ENCODE measurements at places on chromosomes 6 and 20. TPM values are rescaled to one million over a fixed set of nuclear protein-coding genes. Genes with fewer than 3 reads are reported as not detected.

ATP6V1G2 gene
- 3.3 TPM for total RNA-seq

DNA sequence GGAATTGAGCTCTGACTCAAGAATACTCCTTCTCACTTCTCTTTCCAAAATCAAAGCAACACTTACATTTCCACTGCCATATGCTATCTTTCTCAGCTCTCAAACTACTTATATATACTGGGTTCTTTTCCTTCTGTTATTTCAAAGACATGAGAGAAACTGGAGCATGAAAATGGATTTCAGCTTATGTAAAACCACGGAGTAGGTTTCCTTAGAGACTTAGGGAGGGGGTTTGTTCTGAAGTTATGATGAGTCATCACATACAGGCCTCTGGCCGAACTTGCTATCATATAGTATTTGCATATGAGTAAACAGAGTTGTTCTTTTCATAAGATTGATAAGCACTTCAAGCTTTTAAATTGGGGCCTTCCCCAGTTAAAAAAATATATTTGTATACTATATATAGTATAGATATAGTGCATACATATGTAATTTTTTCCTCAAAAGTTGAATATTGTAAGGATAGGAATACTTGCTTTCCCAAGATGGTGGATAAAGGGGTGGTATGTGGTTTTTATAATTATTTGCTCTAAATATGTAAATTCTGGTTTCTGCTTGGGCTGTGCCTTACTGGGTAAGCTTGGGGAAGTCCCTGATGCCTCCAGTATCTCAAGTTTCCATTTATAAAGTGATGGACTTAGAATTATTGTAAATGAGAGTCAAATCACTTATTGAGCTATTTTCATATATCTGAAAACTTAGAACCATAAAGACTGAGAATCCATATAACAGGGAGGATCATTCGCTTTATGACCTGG, 273.9 kb downstream of the RFPL4B start:
- DNase-seq = no peak

NKX2-4 gene
- not detected for total RNA-seq

CTCFL gene
- 0.14 TPM for total RNA-seq

GRCh38 chr20:62696434-62696957, 12.1 kb upstream of the NTSR1 start:
- no peak for DNase-seq

- no peak for DNase-seq
Measured at GRCh38 chr6:41504466-41505121, 41.6 kb upstream of the FOXP4 start.

NOL7 gene
- total RNA-seq = 54.7 TPM

SLA2 gene
- total RNA-seq = 0.16 TPM

DNA sequence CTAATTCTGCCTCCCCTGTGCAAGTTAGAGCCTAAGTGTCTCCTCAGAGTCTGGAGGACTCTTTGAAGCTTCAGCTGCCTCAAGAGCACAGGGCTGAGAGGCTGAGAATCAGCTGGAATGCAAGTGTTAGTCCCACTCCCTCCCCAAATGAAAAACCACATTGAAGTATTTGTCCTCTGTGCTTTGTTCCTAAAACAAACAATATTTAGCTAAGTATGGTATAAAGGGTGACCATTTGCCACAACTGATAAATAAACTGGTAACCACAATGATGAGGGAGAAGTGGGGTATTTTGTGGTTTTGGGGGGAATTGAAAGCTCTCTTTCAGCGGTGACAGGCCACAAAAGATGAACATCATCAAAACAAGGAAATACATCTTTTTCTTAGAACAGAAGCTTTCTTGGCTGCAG, 91.7 kb upstream of the HDDC2 start:
- DNase-seq = no peak

GPR6 gene
- not detected for total RNA-seq

GRCh38 chr6:151353795-151354194, 37.6 kb downstream of the ZBTB2 start:
- DNase-seq = no peak

NR2E1 gene
- total RNA-seq = not detected

ZC2HC1B gene
- total RNA-seq = not detected
